ENCODE measurements at places on chromosomes 6 and 20.

GRCh38 chr20:36599912-36600345 lies 5.7 kb upstream of the RAB5IF start:
- no peak for DNase-seq

GRCh38 chr6:125236536-125237327 lies 65.0 kb downstream of the HDDC2 start:
- no peak for DNase-seq

DNA sequence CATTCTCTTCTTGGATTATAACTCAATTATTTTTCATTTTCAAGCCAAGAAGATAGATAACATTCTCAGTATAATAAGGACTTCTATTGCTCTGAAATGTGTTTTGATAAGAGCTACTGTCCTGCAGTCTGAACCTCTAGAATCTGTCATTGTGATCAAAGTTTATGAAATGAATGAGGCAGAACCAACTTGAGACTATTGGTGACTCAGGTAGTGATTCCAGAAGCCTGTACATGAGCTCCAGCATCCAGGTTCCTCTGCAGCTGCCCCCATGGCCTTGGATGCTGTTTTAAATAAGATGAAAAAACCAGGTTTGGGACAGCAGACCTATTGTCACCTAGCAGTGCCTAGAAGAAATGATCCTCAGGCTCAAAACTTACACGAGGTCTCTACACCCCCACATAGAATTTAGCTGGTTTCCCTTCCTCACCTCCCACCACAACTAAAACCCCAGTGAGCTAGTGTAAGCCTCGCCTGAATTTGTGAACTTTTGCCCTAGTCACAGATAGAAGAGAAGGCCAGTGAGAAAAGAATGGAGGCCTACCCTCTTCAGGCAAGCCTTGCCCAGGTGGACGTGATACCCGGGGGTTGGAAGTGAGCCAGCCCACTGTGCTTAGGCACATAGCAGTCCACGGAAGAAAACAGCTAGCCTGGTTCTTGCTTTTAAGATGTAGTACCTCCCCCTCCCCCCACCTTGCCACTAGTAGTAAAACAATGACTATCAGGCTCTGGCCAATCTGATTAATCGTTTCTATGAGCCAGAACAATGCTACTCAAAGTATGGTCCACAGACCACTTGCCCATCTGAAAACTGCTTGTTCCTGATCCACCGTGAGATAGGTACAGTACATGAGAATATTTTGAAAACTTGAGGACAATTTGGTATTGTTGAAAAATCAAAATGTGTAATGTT lies 73.0 kb upstream of the SYNJ2 start:
- no peak for DNase-seq

DNA sequence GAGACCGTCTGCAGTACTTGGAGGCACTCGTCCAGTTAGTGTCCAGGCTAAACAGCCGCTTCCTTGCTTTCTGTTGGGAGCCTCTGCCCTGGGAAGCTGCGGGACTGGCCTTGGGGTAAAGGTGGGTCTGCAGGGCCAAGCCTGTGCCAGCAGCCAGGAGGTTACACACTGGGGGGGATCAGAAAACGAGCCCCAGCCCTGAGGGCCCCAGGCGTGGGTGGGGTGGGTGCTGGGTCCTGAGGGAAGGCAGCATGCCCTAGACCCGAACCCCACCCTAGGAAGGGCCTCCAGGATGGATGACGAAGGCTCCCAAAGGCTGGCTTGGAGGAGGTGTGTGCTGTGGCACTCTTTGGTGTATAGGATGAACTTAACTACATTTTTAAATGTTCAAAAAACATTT lies 335.2 kb downstream of the ZFAND3 start:
- DNase-seq: no peak

GRCh38 chr20:29874476-29875202 lies 1382.8 kb upstream of the DEFB115 start:
- DNase-seq: no peak

DNA sequence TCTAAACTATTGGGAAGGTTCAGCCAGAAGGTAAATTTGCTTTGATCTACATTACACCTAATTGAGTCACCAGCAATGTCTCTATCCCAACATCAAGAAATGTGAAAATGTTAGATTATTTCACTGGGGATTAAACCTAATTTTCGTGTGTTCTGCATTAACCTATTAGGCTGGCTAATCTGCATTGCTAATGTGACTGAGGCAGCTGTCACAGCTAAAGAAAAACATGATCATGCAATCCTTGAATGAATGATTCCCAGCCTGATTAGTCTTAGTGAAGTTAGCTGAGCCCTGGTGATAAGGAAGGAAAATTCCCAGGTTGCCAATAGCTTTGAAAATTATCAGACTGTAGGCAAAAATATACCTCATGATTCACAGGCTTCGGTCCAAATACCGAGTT lies 135.3 kb downstream of the LINC00237 start:
- no peak for DNase-seq

DNA sequence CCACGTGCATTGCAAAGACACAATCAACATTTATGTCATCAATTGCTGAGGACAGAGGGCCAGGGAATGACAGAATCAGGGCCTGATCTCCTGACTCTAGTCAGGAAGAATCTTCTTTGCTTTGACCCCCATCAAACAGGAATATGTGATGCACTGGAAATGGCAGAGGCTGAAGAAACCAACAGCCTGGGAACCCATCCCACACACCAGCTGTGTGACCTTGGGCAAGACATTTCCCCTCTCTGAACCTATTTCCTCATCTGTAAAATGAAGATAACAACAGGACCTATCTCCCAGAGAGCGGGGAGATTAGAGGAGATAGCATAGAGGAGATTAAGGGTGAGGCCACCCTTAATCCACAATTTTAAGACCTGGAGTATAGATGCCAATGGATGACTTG lies 1.5 kb downstream of the HNF4A start:
- DNase-seq: no peak

- no peak for DNase-seq
Observed at GRCh38 chr6:82988930-82989351, 76.7 kb downstream of the UBE3D start.

DNA sequence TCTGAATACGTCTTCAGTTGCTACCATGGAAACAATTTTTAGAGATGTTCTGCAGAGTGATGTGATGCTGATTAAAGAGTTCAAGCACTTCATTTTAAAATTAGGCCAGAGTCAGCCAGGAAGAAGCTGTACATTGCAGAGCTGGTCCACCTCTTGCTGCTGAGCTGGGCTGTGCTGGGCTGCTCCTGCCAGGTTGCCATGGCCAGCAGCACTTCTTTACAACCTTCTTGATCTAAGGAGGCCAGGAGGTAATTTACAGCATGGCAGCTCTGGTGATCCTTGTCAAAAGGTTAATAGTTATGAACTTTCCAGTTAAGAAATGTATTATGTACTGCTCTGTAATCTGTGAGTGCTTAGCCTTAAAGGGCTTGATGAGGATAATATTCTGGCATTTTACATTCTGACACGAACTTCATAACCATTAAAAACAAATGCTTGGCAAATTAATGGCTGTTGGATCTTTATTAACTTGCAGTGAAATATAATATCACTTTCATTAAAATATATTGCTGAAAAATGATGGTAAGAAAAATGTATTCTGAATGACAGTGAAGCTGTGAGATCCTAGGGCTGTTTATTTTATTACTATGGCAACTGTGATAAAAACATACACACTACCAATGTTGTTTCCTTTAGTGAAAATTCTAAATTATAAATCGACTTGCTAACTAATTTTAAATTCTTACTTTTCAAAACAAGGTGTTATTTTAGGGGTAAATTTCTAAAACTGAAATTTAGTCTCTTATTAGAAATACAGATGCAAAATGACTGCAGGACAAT lies 259.7 kb downstream of the RFPL4B start:
- DNase-seq: no peak

- no peak for DNase-seq
Observed at GRCh38 chr6:164247106-164247505, 832.6 kb downstream of the QKI start.

GRCh38 chr20:1302685-1303541 lies 26.0 kb downstream of the SDCBP2 start:
- DNase-seq: no peak

- DNase-seq: no peak
Observed at GRCh38 chr6:25630508-25631278, 21.3 kb upstream of the SCGN start.

DNA sequence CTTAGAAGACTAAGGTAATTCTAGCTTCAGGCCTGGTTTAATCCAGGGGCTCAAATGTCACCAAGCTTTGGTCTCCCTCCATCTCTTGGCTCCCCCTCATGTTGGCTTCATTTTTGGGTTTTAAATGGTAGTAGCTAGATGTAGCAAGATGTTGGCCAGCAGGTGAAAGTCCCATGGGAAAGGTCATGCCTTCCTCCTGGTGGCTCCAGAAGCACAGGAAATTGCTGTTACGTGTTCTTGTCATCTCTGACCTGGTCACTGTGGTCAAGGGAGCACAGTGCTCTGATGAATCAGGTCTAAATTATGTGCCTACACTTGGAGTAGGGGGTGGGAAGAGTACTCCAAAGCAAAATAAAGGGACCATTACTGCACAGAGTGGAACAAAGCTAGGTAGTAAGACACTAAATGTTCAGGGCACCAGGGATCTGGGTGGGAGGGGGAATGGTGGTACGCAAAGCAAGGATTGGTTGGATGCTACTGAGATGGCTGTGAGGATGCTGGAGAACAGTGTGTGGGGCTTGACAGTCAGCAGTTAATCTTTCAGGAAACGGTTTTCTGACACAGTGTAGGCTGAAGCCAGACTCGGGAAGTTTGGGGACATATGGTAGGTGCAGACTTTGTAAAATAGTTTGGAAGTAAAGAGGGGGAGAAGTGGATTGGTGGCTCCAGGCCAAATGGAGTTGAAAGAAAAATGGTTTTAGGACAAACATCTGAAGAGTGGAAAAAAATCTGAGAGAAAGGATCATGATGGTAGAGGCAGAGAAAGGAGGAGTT lies 30.1 kb downstream of the CDS2 start:
- no peak for DNase-seq

- peak; percentile 47 for DNase-seq
Observed at GRCh38 chr20:32535316-32535952, 49.7 kb downstream of the NOL4L start.

DNA sequence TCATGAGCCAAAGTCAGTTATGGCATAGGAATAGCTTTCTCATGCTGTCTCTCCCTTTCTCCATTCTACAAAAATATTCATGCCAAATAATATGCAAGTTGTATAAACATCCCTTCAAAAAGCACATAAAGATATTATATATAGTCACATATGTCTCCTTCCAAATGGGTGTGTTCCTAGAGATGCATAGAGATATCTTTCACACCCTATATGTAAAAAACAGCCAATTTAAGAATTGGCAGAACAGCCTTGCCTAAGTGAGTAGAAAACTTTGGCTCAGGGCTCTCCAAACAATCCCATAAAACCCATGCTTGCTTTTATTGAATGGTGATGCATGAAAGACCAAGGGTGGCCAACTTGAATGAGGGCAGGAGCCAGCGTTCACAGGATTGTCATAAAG lies 274.7 kb upstream of the SUPT3H start:
- no peak for DNase-seq

GRCh38 chr6:142207265-142207877 lies 60.3 kb downstream of the VTA1 start:
- DNase-seq: peak; percentile 15

- DNase-seq: no peak
Observed at GRCh38 chr6:38182426-38182825, 362.9 kb downstream of the ZFAND3 start.

- peak; percentile 5 for DNase-seq
Observed at GRCh38 chr6:43334466-43335095, 26.0 kb upstream of the CRIP3 start.

DNA sequence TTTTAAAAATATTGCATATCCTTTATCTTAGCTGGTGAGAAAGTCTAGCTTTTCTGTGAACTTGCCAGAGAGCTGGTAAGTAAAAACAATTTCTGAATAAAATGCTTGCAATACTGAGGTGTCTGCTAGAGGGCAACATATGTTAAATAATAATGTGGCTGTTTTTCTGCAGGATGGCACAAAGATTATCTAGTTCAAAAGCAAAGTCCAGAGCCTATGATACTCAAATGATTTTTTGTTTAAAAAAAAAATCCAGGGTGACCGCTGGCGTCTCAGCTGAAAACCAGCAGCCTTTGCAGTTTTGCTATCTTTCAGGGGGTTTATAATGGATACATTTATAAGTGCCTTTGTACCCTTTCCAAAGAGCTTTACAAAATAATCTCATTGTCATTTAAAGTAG lies 194.9 kb downstream of the PHACTR1 start:
- peak; percentile 15 for DNase-seq

- DNase-seq: no peak
Observed at GRCh38 chr20:64196847-64197306, 32.6 kb downstream of the MYT1 start.

- DNase-seq: no peak
Observed at GRCh38 chr6:80938131-80938530, 814.4 kb downstream of the TENT5A start.

DNA sequence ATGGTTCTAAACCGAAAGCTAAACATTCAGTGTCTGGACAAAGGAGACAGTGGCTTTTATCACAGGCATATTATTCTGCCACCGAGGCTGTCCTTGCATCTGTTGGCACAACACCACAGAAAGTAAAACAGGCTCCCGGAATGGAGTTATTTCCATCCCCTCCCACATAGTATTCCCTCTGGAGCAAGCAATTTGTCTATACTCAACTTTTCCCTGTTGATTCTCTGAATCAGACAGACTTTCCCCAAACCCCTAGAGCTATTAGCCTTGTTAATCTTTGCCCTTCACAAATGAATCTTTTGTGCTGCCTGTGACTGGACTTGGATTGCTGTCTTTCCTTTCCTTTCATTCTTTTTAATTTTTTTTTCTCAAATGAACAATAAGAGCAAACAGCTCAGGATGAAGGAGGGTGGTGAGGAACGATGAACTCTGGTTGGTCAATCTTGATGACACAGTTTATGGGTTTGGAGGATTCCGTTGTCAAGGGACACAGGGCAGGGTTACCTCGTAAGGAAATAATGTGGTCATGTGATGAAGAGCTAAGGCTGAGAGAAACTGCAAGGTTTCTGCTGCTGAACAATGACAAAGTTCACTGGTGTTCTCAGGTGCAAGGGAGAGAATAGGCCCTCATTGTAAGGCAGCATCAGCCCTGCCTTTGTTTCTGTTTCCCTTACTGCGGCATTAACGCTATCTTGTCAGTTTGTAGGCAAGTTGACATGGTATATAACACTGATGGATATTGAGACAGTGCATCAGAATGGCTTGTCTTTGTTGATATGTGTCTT lies 275.0 kb upstream of the BMP2 start:
- no peak for DNase-seq

- DNase-seq: no peak
Observed at GRCh38 chr6:35765739-35766138, 10.7 kb upstream of the CLPSL2 start.

DNA sequence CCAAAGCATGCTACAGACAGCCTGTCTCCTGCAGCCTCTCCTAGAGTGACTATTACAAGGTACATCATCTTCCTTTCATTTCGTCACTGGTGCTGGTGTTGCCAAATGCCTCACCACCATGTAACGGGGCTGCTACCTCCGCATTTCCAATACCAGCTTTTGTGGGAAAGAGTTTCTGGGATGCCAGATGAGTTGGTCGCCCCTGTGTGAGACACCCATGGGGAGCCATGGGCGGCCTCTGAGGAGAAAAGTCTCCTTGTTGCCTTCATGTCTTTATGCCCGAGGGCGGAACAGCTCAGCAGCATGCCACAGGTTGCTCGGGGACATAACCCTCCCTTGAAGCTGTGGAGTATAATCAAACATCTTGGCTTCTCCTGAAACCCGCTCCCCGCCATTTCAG lies 169.6 kb downstream of the THBS2 start:
- no peak for DNase-seq
